ENCODE measurements at places on chromosomes 1 and 21. TPM values are rescaled to one million over a fixed set of nuclear protein-coding genes. Genes with fewer than 3 reads are reported as not detected.
A peak's percentile ranks its signal among the peaks of the same experiment; 100 is the strongest.

DNA sequence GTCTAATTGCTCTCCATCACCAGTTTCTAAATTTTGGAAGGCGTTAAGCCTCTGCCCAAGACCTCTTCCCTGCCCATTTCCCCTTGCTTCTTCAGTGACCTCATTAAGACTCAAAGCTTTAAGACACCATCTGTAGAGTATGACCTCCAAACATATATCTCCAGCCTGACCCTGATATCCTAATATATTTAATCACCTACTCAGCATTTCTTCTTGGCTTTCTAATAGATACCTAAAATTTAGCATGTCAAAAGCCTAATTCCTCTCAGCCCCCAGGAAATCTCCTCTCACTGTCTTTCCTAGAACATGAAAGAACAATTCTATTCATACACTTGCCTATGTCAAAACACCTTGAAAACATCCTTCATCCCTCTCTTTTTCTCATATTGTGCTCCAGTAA lies 235.5 kb upstream of the HOOK1 start:
- DNase-seq: no peak

GRCh38 chr1:151145304-151146071 lies 943 bp downstream of the SEMA6C start:
- no peak for DNase-seq

GRCh38 chr1:41507110-41507720 lies 22.7 kb upstream of the EDN2 start:
- DNase-seq: no peak

DNA sequence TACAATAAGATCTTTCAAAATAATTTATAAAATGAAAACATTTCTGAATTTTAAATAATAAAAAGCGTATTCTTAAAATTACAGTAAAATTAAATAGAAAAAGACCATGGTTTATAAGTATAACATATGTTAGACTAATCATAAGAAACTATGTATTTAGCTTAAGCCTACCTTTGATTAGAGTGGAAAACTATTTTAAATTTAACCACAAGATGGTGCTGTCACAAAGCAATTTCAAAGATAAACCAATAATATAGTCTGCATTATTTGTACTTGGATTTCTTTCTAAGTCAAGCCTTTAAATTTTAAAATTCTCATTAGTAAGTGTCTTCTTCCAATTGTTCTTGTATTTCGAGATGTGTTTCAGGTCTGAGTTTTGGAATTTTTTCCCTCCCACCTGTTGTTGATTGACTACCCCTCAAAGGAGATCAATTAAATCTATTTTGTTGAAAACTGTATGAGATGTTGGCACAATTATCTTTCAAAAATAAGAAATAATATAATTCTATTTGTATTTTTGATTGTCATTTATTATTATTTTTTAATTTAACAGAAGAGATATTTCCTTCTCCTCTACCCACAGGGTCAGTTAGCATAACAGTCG lies 459.8 kb downstream of the KCNT2 start:
- DNase-seq: peak; percentile 54

Gene TRIM58
- total RNA-seq: under 0.01 TPM

GRCh38 chr1:225631021-225631663 lies 21.8 kb downstream of the ENAH start:
- no peak for DNase-seq

DNA sequence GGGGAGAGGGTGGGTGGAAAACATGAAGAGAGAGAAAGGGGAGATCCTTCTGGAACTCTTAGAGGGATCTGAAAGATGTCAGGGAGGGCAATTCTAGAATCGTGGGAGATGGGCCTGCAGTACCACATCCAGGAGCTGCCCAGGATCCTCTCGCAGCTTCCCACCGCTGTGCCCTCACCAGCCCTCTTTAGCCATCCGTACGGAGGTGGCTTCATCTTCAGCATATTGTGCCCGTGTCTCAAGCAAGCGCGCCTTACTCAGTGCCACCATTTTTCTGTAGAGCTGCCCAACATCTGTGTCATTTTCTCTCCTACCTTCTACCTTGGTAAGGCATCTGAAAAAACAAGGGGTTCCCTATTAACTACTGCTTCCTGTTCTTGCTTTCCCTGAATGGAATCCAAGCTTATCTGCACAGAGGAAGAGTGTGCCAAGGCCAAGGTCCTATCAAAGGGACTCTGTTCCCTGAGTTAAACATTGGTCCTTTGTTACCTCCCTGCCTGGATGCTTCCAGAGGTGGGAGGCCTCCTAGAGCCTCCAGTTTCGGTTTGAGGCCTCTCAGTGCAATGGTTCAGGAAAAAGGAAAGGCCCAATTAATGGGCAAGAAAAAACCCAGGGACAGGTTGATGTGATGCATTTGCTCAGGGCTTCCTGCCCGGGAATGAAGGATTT lies 23.2 kb downstream of the C1orf116 start:
- DNase-seq: no peak

- DNase-seq: no peak
These were observed 13.5 kb upstream of the OR2G2 start for GRCh38 chr1:247574664-247575063.

Gene DPH2
- 13.1 TPM for total RNA-seq

DNA sequence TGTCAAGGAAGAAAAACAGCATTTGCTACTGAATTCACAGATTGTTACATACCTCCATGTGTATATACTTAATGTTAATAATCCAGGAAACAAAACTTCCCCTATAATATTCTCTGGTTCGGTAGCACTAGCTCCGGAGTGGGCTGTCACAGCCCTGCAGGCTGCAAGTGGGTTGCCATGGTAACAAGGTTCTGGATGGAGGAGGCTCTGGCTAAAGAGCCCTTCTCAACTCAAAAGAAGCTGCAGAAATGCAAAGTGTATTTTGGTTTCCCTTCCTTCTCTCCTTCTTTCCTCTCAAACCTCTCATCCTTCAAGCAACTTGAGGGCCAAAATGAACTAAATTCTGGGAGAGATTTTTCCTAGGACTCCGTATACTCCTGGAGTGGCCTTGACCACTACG lies 45.2 kb downstream of the ASTN1 start:
- DNase-seq: no peak
